Cerebellar nuclear complex (tissue), 1 donor: ENCODE measurements at places on chromosomes 12 and 14.

DNA sequence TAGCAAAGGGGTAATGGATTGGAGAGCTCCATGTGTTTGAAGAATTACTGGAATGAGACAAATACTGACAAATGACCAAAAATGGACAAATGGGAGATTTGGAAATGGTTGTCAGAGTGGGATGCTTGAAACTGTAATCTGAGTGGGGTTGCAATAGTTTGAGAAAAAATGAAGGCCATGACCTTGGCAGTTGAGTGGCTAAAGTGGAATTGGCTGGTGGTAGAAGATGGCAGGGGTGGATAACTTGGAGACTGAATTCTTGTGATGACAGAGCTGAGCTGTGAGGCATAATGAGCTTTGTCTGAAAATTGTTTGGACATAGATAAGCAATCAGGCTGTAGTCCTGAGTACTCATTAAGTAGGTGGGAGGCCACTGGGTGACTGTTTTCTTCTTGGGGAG, 222.5 kb upstream of the PRICKLE1 start:
- no peak for DNase-seq

DNA sequence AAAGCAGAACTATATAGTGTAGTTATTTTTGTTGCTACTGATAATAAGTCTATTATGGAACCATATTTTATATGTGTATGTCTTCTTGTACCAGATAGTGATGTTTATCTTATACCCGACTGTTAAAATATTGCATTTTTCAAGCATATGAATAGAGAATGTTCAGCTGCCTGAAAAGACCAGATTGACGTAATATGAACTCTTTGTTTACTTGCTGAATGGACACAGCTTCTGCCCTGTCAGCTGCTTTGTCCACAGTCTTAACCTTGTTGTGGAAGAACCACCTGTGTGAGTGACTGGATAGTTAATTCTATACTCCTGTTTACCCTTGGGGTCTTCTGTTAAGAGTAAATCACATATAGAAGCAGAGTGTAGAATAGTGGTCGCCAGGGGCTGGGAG, 109.3 kb downstream of the LGR5 start:
- no peak for DNase-seq

DNA sequence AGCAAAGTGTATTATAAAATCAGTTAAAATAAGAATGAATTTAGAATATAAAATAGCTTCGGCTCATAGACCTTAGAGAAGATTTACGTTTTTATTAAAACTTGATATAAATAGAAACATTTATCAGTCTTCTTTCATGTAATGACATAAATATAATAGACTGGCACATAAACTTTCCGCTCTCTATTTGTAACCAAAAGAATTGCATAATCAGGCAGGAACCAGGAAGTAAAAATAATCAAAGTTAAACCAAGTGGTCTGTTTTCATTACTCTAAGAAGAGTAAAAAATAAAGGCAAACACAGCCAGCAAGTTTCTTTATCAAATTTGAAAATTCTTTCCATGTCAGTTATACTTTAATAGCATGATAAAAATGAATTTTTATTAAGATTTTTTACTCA, 46.3 kb upstream of the ATP2A2 start:
- no peak for DNase-seq

DNA sequence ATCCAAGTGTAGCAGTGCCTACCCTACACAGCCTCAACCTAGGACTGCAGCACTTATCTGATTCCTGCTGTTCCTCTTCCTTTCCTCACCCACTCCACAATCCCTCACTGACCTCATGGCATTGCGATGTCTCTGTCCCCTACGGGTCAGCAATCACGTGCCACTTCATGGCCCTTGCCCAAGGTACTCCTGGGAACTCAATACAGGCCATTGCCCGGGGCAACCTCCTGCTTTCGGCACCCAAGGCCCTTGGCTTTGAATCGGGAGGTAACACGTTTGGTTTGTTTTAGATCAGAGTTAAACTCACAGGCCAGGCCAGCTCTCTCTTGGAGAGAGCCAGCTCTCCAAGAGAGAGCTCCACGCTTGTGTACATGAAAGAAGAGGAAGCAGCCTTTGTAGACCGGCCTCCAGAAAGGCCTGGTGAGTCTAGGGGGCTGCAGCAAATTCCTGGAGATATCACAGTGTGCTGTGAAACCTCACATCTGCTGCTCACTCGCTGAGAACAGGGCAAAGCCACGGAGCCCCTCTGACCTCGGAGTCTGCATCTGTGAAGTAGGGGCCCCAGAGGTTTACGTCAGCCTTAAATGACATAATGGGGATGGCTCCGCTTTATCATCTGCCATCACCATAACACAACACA, 12.2 kb downstream of the CLMN start:
- DNase-seq: no peak

DNA sequence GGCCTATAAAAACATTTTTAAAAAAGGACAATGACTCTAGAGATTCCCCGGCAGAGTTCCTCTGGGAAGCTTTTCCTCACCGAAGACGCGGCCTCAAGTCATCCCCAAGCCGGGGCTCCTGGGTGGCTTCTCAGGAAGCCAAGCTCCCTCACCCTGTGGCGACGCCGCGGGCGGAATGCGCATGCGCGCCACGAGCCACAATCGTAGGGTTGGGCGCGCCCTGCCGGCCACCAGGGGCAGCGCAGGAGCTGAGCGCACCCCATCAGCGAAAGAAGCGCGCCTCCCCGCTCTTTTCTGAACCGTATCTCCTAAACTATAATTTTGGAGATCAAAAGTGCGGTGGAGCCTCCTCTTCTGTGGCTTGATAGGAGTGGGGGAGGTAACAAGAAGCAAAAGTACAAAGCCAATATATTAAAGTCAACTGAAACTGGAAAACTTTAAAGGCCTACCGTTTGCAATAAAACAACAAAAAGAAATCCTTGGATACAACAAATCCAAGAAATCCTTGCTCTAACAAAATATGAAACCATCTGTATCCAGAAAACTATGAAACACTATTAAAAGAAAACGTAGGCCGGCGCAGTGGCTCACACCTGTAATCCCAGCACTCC, 17.4 kb upstream of the CHFR start:
- DNase-seq: no peak

DNA sequence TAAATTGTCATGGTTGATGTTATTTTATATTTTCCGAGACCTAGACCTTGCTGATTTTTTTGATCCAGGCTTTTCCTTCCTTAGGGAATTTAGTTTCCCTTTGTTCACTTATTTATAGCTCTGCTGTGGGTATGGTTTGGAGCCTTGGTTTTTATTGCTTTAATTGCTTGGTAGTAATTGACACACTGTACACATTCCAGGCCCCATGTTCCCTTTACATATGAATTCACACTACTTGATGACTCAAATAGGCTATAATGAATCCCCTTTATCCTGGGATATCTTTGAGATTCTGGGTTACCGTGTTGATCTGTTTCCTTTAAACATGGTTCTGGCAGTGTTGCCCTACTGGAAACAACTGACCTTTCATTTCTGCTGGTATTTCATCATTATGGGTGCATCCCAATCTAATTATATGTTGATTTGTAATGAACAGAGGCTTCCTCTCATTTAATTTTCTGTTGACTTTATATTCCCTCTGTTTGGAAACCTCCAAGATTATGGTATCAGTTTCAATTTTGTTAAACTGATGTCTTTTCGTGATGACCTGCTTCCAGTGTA, 424.0 kb downstream of the RAD51B start:
- no peak for DNase-seq

- DNase-seq: no peak
These were observed 17.1 kb downstream of the LUM start for GRCh38 chr12:91094032-91094662.

DNA sequence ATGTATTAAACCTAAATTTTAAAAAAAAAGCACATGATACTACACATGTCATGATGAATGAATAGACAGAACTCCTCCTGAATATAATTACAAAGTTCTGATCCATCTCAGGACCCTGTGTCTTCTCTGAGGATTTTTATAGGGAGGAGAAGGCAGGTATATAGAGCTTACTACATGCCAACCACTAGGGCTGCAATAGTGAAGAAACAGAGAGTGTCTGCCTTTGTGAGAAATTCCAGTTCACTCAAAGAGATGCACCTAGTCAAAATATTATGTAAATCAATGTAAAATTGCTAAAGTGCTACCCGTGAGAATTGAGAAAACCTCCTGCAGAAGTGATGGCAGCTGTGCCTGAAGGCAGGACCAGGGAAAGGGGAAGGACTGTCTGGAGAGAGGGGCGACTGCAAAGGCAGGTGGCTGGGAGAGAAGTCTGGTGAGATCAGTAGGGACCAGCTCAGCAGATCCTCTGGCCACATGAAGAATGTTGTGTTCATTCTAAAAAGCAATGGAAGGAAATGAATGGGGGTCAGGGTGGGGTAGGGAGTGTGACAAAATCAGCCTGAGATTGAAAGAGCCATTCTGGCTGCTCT, 15.1 kb downstream of the ABHD4 start:
- DNase-seq: no peak

GRCh38 chr14:101783260-101784016, 21.9 kb downstream of the PPP2R5C start:
- DNase-seq: no peak

DNA sequence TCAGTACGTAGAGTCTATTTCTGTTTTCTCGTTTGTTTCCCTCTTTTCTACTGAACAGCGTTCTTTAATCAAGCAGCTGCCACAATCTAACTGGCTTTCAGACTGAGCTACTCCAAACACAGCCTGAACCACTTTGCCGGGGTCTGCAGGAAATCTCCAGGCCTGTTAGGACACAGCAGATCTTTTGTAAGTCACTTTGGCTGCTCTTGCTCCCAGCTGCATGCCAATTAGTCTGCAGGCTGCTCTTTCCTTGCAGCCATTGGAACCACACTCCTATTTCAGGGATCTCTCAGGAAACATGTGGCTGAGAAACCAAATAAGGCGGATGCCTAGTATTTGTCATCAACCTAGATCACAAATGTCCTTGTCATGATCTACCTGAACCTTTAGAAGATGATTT, 73.6 kb downstream of the TMTC1 start:
- DNase-seq: no peak

DNA sequence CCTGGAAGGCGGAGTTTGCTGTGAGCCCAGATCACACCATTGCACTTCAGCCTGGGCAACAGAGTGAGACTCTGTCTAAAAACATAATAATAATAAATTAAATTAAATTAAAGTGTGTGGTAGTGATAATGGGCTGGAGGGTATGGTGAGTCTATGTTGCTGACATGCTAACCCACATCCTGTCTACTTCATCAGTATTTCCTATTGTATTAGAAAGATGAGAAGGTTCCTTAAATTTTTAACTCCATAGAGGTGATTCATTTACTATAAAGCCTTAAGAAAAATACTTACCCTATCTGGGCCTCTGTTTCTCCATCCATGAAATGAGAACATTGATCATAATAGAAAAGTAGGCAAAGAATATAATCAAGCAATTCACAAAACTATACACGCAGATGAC, 280.5 kb downstream of the FBXL14 start:
- no peak for DNase-seq

GRCh38 chr14:75837151-75837787, 144.5 kb downstream of the TGFB3 start:
- DNase-seq: no peak

- DNase-seq: no peak
These were observed 226.4 kb downstream of the NAV3 start for GRCh38 chr12:78057075-78057474.

- DNase-seq: no peak
These were observed 168.5 kb downstream of the FOXN3 start for GRCh38 chr14:89248411-89249064.

DNA sequence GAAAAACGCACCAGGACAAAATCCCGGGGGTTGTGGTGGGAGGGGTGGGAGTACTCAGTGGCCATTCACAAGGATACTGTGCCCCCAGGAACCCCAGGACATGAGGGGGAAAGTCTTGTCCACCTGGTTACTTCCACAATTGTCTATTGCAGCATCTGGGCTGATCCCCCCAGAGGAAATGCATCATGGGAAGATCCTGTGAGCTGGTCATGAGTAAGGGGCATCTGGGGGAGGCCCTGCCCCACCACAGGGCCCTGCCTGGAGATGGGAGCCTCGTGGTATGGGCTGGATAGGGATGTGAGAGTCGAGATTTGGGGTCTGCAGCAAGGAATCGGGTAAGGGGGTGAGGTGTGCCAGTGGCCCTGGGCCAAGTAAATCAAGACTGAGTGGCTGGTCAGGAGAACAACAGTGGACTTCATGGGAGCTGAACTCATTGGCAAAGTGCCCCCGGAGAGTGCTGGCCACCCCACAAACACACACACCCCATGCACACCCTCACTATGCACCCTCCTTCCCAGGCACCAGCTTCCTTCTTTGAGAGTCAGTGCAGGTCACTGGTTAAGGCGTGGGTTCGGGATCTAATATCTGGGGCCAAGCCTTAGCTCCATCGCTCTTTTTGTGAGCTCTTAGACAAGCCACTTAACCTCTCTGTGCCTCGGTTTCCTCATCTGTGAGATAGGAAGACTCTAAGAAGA, 3.0 kb upstream of the SERPINA1 start:
- DNase-seq: no peak

DNA sequence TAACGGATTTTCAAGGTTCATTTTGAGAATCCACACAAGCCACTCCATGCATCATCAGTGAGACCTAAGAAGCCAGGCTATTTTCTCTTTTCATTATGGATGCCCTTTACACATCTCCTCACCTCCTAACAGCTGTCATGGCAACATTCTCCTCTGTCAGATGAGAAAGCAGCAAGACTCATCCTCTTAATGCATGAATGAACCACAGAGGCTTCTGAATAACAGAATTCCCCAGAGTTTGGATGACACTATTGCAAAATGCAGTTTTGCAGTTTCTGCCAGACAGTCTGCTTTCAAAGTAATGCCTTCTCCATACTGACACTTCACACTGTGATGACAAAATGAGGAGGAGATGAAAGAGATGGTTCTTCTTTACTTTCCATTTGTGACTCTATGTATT, 286.7 kb upstream of the GRIP1 start:
- DNase-seq: no peak

DNA sequence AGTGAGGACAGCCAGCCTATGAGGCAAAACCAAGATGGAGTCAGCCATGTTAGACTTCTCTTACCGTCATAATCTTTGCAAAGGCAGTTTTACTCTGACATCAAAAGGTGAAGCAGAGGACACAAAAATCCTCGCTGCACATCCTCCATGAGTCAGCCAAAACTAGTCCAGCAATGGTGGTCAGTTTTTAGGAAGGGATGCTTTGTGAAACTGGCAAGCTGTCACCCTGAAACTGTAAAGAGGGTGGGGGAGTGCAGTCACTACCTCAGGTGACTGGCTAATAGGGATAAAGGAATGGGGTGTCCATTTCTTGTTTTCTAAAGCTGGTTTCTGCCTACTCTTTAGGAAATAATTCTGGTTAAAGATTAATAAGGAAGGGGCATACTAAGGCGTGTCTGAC, 5.4 kb upstream of the CIPC start:
- DNase-seq: no peak
